ENCODE measurements at places on chromosomes 13 and 19.

GRCh38 chr13:90170208-90170607, 1177.3 kb upstream of the MIR17HG start:
- DNase-seq = no peak

GRCh38 chr13:27379126-27379525, 45.3 kb upstream of the GTF3A start:
- no peak for DNase-seq

DNA sequence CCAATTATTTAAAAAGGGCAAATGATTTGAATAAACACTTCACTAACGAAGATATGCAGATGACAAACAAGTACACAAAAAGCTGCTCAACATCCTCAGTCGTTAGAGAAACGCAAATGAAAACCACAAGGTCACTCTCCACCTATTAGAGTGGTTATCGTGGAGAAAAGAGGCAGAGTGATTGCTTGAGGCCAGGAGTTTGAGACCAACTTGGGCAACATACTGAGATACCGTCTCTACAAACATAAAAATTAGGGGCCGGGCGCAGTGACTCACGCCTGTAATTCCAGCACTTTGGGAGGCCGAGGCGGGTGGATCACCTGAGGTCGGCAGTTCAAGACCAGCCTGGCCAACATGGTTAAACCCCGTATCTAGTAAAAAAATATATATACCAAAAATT, 27.2 kb downstream of the BLOC1S3 start:
- no peak for DNase-seq

DNA sequence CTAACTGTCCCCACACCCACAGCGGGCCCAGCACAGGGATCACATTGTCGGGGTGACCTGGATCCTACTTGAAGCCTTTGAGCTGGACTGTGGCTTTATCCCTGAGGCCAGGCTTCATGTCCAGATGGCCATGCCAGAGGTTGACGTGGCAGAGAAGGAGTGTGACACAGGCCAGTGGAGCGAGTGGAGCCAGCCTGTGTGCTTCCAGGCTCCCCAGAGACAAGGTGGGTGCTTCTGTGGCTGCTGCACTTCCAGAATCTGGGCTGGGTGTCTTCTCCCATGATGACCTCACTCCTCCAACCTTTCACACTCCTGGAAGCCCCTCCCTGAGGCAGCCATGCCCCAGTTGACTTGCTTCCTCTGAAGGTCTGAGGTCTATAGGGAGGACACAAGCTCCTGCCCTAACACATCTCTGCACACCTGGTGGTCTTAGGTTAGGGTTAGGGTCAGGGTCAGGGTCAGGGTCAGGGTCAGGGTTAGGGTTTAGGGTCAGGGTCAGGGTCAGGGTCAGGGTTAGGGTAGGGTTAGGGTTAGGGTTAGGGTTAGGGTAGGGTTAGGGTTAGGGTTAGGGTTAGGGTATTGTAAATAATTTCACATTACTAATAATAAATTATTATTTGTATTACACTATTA, 13.1 kb upstream of the MZF1 start:
- peak; percentile 3 for DNase-seq

GRCh38 chr19:47529018-47529742, 14.3 kb upstream of the NAPA start:
- DNase-seq = no peak

- no peak for DNase-seq
These were observed 9.7 kb downstream of the MAP2K2 start for GRCh38 chr19:4114181-4114580.

- no peak for DNase-seq
These were observed 5.0 kb downstream of the FOSB start for GRCh38 chr19:45472563-45473366.

GRCh38 chr13:21443171-21443570, 15.9 kb downstream of the ZDHHC20 start:
- no peak for DNase-seq

DNA sequence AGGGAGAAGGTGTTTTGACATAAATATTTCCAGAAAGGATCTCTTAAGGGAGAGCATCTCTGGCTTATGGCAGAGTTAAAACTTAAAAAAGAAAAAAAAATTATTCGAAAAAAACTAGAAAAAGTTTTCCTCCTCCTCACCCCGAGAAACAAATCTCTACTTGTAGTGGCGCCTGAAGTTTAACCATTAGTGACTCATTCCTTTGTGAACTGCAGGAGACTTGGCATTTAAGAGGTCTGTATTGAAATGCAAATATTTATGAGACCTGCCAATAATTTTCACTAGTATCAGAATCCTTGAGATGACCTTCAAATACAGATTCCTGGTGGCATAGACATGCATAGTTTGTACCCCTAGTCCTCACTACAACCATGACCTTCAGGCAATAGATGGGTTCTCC, 64.9 kb upstream of the MED4 start:
- no peak for DNase-seq

GRCh38 chr19:2618611-2619010, 83.9 kb downstream of the GNG7 start:
- no peak for DNase-seq

Measured in HAP-1 (cell line).